Right renal cortex interstitium (tissue), 3 donors: ENCODE measurements at places on chromosomes 11 and 22. TPM values are rescaled to one million over a fixed set of nuclear protein-coding genes. Genes with fewer than 3 reads are reported as not detected.

DNA sequence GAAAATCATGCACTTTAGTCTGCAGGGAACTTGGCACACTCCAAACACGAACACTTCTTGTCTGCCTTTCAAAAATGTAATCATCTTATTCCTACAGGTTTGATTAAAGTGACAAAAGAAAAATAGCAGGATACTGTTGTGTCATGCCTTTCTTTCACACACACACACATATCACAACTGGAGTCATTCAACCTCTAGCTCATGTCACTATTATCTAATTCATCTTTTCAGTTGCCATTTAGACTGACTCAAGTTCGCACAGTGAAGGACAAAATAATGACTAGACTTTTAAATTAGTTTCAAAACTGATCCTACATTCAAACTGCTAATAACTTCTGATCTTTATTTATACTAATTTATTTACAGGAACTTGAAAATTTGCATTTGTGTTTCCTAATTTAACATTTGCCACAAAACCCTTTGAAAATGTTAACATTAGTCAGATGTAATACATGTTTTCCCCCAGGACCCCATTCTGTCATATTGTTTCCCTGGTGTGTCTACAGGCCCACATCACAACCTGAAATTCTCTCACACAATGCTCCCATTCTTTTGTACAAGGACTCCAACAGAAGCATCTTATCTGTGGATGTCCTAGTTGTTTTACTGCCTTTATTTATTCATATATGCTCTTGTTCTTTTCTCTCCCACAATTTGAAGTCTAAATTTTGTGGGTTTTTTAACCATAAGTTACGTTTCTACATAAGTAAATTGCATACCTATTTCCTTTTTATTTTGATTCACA, 171.1 kb downstream of the GRIA4 start:
- no peak for DNase-seq

DNA sequence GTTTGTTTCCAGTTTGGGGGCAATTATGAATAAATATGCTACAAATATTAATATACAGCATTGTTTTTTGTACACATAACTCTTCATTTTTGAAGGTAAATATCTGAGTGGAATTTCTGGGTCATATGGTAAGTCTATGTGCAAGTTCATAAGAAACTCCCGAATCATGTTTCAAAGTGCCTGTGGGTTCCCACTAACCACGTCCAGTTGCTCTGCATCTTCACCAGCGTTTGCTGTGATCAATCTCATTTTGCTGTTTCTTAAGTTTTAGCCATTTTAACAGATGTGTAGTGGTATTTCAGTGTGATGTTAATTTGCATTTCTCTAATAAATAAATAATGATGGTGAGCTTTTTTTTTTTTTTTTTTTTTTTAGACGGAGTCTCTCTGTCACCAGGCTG, 14.2 kb upstream of the CSRP3 start:
- DNase-seq, result no peak

GRCh38 chr11:19988598-19988997, 171.7 kb downstream of the DBX1 start:
- DNase-seq, result no peak

- no peak for DNase-seq
Measured at GRCh38 chr22:43616645-43617044, 195.5 kb downstream of the EFCAB6 start.

DNA sequence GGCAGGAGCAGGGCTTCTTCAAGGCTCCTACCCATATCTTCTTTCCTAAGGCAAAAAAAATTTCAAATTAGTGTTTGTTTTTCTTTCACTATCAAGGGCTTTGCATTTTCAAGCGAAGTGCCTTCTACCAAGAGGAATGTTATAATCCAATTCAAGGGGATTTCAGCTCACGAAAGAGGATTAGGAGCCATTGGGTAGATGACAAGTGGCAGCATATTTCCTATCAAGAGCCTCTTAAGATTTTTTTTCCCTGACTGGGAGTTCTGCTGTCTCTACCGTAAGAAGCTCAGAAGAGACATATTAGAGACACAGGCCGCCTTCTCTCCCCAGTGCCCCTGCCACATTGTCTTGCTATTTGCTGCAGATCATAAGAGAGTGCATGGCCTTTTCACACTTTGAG, 55.9 kb upstream of the BMAL1 start:
- DNase-seq, result no peak

- DNase-seq, result no peak
Measured at GRCh38 chr22:32744176-32744959, 57.1 kb upstream of the TIMP3 start.

DNA sequence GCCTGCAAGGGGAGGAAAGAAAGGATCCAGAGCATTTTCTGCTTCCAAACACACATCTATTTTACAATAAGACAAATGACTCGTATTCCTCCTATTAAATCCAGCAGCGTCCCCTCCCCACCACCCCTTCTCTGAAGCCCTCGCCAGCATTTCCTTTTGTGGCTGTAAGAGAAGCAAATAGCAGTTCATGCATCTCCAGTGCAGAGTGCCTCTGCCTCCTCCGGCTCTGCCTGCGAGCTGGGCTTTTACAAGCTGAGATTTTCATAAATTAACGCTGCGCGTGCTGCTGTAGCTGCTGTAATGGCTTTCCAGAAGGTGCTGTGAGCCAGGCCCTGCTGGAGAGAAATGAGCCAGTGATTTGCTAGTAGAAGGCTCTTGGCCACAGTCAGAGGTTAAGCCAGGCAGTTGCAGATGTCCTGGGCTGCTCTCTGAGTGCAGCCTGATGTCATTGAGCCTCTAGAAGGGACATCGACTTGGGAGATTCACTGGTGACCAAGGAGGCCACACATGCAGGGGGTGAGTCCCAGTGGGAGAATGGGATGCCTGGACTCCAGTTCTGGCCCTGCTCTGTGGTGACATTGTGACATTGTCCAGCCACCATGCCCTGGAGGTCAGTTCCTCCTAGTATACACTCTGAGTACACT, 134.5 kb upstream of the NAV2 start:
- no peak for DNase-seq

DNA sequence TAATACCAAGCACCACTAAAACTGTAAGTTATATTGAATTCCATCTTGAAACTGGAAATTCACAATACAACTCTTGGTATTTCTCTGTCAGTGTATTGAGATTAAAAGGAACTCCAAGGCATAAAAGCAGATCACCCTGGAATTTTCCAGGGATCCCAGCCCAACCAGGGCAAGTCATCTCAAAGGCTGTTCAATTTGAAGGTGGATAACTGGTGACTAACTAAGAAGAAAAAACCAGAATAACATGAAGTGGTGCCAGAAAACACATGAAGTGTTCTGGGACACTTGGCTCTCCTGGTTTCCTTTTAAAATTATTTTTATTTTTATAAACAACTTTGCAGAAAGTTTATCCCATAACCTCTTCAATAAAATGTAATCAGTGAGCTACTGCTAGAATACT, 7.8 kb upstream of the BMAL1 start:
- no peak for DNase-seq

DNA sequence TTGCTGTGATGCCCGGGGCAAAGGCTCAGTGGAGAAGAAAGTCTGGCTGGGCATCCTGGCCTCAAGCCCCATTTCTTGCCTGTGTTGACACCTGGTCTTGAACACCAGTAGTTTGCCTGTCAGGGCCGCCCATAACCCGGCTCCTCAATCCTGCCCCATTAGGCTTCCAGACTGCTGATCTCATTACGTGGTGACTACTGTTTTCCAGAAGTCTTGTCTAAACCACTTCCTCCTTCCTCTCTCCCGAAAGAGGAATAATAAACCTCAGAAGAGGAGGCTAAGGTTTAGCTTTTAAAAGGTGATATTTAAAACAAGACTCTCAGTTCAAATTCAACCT, 97.7 kb downstream of the CD44 start:
- DNase-seq, result no peak

DNA sequence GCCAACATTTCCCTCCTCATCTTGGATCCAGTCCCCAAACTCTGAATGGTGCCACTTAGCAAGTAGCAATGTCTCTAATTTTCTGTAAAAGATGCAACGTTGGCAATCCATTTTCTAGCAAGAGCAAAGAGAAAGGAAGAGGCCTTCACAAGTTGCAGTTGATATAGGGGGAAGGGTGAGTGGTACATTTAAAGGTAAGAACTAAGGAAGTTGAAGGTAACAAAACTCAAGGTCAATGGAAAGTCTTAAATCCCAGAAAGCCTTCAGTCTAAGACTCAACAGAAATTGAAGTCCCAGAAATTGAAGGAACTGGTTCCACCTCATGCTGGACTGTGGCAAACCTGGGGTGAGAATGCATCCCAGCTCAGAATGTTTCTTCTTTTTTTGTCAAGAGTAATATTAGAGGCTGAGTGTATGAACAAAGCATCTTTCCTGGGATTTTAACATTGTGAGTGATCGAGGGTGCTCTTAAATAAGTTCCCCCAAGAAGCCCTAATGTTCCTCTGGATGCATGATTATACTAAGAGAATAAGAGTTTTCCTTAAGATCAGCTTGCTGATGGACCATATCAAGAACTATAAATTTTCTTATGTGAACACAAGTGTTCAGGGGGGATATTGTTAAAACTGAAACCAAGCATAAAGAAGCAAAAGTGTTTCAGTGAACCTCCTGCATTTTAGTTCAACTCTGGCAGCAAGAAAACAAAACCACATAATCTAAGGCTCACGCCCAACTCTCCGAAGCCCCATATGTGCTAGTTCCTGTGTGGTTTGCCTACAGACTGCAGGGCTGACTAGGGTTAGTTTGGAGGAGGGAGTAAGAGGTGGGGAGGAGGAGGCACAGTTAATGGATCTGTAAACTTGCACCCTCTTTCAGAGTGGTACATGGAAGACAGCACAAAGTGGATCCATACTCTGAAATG, at the start of gene GRAP2:
GRAP2 (plus strand) TSS at position 779 of the 922 bp plus-strand sequence. CDS start 46,023 bp downstream, outside the sequence.
- DNase-seq, result no peak

GRCh38 chr11:111297696-111298095, 650 bp upstream of the POU2AF3 start:
- no peak for DNase-seq

Gene OR6A2
- polyA plus RNA-seq, result 0.04 TPM

Gene PRDM10
- polyA plus RNA-seq, result 8.8 TPM
